Stimulated activated CD4-positive, alpha-beta T cell treated with anti-CD3 and anti-CD28 coated beads, Interleukin-1b, Interleukin-23, amount 100 ng/mL, for 1 hour (primary cell): ENCODE measurements at places on chromosomes 2 and 18.

- DNase-seq, result no peak
Measured at GRCh38 chr2:233012301-233012971, 620 bp downstream of the NGEF start.

GRCh38 chr2:54483426-54483825 is 27.3 kb downstream of the SPTBN1 start:
- DNase-seq, result no peak

DNA sequence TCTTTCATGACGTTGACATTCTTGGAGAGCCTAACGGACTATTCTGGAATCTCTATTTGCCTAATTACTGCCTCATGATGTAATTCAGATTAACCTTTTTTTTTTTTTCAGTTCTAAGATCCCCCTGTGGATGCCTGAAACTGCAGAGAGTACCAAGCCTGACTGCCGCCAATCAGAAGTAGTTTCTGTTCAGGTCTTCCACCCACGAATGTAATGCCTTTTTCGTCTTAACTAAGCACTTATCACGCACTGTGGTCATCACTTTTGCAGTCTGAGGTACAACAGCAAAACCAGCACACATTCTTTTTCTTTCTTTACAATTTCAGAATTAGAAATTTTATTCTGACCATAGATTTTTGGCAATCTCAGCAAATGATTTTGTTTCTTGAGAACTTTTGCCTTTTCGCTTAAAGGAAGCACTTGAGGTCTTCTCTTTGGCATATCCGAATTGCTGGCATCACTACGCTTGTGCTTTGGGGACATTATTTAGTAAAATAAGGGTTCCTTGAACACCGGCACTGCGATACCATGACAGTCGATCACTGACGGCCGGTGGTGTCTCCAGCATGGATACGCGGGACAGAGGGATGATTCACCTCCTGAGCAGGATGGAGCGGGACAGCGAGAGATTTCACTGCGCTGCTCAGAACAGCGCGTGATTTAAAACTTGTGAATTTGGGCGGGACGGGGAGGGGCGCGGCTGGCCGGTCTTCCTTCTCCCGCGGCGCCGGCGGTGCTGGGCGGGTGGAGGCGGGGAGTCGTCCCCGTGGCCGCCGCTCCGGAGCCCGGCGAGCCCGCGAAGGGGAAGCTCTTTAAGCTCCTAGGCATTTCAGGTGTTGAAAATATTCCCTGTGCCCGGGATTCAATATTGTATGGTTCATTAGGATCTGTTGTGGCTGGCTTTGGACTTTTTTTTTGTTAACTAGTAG is 32.0 kb upstream of the GPR55 start:
- DNase-seq, result no peak

DNA sequence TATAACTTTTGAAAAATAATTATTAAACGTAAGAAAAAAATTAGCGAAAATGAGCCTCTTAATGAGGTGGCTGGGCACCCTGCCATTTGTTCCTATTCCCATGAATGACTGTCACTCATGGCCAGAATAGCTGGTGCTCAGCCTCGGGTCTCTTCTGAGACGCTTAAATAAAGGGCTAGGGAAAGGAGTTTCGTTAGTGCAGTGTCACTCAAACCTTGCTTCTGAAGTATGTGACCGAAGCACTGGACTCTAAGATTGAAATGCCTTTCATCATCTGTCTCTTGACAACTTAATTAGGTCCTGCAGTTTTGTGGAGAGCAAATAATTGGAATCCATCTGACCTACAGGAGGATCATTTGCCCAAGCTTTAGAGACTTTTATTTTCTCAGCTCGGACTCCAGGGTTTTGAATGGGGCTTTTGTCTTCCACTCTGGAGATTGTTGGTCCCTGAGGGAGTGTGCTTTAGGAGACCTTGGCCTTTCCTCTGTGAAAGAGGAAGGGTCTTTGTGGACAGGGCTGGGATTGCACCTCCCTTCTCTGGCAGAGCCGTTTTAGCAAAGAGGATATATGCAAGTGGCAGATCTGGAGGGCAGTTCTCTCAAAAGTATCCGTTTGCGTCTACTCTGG is 42.3 kb upstream of the FHOD3 start:
- DNase-seq, result no peak

DNA sequence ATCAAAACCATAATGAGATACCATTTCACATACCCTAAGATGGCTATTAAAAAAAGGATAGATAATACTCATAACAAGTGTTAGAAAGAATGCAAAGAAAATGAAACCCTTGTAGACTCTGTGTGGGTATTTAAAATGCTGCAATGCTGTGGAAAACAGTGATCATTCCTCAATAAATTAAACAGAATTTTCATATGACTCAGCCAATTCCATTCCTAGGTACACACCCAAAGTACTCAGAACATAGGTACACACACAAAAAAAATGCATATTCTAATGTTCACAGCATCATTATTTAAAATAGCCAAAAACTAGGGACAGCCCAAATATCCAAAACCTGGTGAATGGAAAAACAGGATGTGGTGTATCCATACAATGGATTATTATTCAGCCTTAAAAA is 502.3 kb downstream of the KCNJ3 start:
- no peak for DNase-seq

DNA sequence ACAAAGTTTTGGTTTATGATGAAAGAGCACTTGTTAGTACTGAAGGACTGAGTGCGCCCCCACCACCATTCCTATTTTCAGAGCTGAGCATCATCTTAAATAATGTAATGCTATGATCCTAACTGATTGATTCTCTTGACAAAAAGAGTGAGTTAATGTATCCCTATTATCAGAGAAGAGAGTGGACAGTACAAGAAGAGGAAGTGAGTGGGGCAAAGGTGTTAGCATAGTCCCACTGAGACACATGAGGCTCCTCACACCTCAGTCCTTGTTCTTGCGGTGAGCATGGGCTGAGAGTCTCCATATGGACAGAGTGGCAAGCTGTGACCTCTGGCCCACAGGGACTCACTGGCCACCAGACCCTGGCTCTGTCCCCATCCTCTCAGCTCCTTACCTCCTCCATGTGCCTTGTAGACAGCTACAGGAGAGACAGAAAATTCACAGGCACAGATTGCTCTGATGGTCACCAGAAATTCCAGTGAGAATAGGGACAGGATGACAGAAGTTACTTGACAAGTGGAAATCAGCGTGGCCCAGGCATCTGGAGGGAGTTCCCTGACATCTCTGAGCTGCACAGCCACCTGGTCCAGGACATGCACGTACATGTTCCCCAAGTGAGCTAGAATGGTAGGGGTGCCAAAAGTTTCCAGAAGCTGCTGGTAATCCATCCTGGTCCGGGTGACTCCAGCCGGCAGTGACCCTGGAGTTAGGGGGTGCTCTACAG is 32.6 kb downstream of the NAPG start:
- DNase-seq, result no peak

- no peak for DNase-seq
Measured at GRCh38 chr2:133734716-133735495, 166.6 kb upstream of the NCKAP5 start.

DNA sequence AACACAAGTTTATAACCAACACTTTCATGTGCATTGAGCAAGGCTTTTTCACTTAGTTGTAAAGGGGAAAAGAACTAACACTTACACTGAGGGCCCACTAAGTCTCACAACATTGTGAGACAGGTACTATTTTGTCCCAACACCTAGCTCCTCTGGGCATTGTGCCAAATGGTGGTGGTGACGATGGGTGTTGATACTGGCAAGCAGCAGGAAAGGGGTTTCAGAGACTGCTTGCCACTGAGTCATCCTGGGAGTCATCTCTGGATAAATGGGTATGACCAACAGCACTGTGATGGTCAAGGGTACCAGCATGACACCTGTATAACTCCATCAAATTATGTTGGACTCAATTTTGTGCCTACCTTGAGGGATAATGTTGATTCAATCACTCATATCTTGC is 138.8 kb upstream of the ITGA6 start:
- no peak for DNase-seq

- no peak for DNase-seq
Measured at GRCh38 chr2:201654616-201655384, 11.5 kb upstream of the TMEM237 start.

DNA sequence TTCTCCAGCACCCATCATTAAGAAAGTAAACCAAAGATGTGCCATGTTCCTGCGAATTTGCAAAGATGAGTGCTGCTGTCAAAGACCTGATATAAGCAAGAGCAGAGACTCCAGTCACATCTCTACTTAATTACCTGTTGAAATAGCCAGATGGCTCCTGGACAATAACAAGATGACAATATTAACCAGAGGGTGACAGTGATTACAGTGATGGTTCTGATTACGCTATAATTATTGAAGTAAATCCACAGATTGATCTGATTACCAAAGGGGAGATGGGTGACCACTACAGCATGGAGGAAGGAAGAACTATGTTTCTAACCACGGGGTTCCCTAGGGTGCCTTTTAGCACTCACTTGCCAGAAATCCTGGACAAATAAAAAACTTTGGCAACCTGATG is 36.5 kb upstream of the AFF3 start:
- DNase-seq, result no peak

DNA sequence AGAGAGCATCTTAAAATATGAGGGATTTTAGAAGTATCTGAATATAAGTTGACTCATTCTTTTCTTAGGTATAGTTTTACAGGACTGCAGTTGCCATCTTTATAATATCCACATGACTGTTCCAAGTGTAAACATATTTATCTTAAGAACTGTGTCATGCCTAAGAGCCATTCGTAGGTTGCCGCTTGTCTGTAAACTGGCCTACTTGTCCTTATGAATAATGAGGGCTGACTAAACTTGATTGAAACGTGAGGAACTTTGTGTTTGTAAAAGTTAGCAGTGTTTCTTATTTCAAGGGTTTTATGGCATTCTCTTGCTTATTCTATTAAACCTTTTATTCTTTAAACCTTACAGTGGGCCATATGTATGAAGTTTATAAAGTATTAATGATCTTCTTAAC is 99.6 kb downstream of the MAP3K20 start:
- no peak for DNase-seq
